ENCODE measurements at places on chromosomes 13 and 19. TPM values are rescaled to one million over a fixed set of nuclear protein-coding genes. Genes with fewer than 3 reads are reported as not detected.

- DNase-seq: no peak
Measured at GRCh38 chr13:30148171-30148754, 159.1 kb downstream of the KATNAL1 start.

- no peak for DNase-seq
Measured at GRCh38 chr13:49580980-49581680, 4.2 kb downstream of the RCBTB1 start.

DNA sequence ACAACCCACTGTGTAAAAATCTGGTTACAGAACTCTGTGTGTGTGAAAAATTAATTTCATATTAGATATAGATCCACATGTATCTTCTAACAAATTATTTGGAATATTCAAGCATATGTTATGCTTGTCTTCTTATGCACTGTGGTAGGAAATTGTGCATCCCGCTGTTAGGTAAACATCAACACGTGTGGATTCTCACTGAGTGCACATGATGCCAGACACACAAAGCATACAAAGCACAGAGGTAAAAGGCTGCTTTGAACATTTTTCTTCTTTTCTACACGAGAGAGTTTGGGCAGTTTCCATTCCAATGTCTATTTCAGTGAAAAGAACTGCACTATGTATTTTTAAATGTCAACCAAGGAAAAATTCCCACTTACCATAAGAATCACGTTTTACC is 354.9 kb downstream of the PCDH9 start:
- DNase-seq: no peak

- no peak for DNase-seq
Measured at GRCh38 chr13:32969516-32969941, 46.7 kb upstream of the KL start.

DNA sequence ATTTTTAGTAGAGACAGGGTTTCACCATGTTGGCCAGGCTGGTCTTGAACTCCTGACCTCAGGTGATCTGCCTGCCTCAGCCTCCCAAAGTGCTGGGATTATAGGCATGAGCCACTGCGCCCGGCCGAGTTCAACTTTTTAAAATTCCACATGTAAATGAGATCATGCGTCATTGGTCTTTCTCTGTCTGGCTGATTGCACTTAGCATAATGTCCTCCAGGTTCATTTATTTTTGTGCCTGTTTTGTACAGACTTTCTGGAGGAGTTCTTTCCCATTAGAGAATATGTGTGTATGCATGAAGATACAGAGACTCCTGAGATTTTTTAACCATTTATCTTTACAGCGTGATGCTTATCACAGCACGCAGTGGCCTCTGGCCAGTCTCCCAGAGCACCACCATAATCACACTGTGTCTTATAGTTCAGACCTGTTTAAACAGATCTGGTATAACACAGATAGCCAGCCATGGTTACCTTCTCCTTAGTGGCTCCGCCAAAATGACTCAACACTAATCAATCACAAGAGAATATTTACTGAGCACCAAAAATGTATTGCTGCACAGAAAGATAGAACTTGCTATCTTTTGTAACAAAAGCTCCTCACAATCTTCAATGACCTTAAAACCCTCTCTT is 11.4 kb upstream of the STARD13 start:
- no peak for DNase-seq

GRCh38 chr19:6033744-6034264 is 55.9 kb upstream of the RANBP3 start:
- DNase-seq: no peak

- DNase-seq: no peak
Measured at GRCh38 chr13:31477961-31478360, 261.4 kb upstream of the RXFP2 start.

DNA sequence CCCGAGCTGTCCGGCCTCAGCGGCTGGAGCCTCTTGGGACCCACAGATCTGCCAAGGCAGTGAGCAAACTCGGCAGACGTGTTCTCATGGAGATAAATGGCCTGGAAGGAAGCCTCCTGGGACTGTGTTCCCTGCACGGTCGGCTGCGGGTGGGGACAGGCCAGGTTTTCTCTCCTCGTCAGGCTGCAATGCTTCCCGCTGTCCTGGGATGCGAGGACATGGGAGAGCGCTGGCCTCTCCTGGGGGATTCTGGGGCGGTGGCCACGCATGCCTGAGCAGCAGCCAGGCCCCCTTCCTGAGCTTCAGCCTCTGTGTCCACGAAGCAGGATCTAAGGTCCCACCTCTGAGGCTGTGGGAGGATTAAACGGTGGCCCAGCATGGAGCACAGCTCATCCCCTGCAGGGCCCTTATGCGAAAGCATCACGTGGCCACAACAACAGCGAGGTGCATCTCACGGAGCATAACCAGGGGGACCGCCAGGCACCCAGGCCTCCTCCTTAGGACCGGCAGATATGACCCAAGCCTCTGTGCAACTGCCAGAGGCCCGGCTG is 21.2 kb upstream of the C13orf46 start:
- DNase-seq: peak; percentile 31

Gene GNA15
- 2.5 TPM for total RNA-seq

Gene CCDC8
- total RNA-seq: 48.4 TPM

All from right cardiac atrium (tissue), 5 donors.